Daoy (cell line): ENCODE measurements at places on chromosomes 7 and 10. TPM values are rescaled to one million over a fixed set of nuclear protein-coding genes. Genes with fewer than 3 reads are reported as not detected.

Gene NUTM2B
- 0.11 TPM in 1 of 2 replicates, not detected in the other for total RNA-seq

- peak; percentile 31 for DNase-seq
Measured at GRCh38 chr7:18993933-18994668, 123.3 kb downstream of the TWIST1 start.

Gene ARHGEF5
- total RNA-seq: 1.5 and 2.0 TPM in 2 replicates

Gene TAS2R3
- 0.17 TPM in 1 of 2 replicates, not detected in the other for total RNA-seq

Gene MBL2
- not detected in 2 replicates for total RNA-seq

- no peak for DNase-seq
Measured at GRCh38 chr7:26588511-26588910, 275.9 kb downstream of the SKAP2 start.

DNA sequence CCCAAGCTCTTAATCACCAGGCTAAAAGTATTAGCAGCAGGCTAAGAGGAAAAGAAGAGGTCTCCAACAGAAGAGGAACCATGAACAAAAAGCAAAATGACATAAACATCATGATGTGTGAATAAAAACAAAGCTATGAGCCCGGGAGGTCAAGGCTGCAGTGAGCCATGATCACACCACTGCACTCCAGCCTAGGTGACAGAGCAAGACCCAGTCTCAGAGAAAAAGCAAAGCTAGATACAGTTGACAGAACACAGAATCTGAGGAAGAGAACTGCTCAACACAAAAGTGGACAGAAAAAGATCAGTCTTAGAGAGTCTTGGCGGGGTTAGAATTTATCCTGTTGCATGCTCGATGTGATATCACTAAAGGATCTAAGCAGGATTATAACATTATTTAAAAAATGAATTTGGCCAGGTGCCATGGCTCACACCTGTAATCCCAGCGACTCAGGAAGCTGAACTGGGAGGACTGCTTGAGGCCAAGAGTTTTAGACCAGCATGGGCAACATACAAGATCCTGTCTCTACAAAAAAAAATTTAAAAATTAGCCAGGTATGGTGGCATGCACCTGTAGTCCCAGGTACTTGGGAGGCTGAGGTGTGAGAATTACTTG is 37.5 kb downstream of the NT5C2 start:
- no peak for DNase-seq

Gene SPAG6
- 0.74 TPM in 1 of 2 replicates, not detected in the other for total RNA-seq

- DNase-seq: no peak
Measured at GRCh38 chr7:148912758-148913541, 28.9 kb upstream of the EZH2 start.

Gene CNNM1
- 3.0 and 4.5 TPM in 2 replicates for total RNA-seq

Gene TMEM236
- 0.06 TPM in 1 of 2 replicates, not detected in the other for total RNA-seq

DNA sequence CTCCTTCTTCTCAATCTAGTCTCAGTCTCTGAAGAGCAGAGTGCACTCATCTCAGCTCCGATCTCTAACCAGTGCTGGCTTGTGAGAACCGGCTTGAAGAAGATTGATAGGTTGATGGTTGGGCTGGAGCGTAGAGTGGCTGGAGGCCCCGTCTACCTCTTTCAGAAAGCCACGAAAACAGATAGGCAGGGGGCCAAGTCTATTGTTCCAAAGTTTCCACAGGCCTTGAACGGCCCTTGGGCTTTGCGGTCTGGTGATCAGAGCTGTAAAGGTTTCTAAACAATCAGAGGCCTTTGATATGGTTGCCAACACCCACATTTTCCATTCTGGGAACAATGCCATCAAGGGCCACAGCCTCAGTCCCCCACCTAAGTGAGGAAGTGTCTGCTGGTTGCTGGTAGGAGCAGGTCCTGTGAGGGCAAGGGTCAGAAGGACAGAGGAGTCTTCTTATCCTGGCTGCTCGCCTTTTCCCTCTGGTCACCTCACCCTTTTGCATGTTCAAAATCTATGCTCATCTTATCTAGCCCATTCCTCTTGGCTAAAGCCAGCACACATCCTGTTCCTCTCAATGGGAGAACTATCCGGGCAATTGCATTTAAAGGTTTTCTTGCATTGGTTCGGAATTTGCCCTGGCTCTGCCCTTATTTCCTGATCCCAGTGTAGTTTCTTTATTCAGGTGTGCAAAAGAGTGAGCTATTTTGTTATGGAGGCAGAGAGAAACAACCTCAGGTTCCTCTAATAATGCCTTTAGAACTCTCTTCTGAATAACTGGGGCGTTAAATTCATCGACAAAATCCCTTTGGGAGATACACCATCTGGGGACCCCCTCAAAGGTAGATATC is 70.3 kb upstream of the KMT2E start:
- peak; percentile 97 for DNase-seq

GRCh38 chr10:878333-878759 is 53.2 kb downstream of the LARP4B start:
- DNase-seq: no peak

Gene RBP3
- total RNA-seq: not detected in 2 replicates

GRCh38 chr10:69362471-69362954 is 54.2 kb downstream of the TACR2 start:
- peak; percentile 74 for DNase-seq

- peak; percentile 95 for DNase-seq
Measured at GRCh38 chr7:80918909-80919721, at the start of gene SEMA3C. TSS of gene SEMA3C (minus strand) at chr7:80919051. CDS start at chr7:80916781, 2,270 bp downstream.

Gene CTTNBP2
- 3.6 TPM in 2 replicates for total RNA-seq

DNA sequence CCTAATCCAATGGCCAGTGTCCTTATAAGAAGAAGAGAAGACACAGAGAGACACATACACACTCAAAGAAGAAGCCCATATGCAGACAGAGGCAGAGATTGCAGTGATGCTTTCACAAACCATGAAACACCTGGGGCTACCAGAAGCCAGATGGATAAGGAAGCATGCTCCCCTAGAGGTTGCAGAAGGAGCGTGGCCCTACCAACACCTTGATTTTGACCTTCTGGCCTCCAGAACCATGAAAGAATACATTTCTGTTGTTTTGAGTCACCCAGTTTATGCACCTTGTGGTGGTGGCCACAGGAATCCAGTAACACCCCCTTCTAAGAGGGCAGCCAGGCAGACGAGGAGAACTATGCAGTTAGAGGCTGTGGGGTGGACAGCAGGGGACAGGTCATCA is 43.5 kb downstream of the AOC1 start:
- DNase-seq: no peak

Gene SPDYE6
- total RNA-seq: not detected in 2 replicates

GRCh38 chr7:924541-925231 is 29.8 kb downstream of the ADAP1 start:
- peak; percentile 53 for DNase-seq

Gene ZNF365
- total RNA-seq: 1.8 and 2.4 TPM in 2 replicates

DNA sequence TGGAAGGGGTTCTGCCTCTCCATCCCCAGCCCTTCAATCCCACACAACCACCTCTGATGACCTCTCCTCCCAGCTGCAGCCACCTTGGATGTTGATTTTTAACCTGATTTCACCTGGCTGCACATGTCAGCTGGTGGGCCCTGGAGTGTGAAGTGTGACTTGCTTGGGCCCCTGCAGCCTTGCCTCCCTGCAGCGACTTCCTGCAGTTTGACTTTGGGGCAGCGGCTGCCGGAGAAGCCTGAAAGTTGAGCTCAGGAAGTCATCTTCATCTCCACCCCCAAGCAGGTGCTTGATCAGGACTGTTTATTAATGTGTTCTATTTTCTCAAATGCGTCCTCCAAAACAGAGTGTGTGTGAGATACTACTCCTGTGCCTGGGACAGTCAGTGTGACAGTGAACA is 675.2 kb upstream of the GALNT17 start:
- DNase-seq: no peak

Gene RTKN2
- 4.7 and 8.5 TPM in 2 replicates for total RNA-seq

DNA sequence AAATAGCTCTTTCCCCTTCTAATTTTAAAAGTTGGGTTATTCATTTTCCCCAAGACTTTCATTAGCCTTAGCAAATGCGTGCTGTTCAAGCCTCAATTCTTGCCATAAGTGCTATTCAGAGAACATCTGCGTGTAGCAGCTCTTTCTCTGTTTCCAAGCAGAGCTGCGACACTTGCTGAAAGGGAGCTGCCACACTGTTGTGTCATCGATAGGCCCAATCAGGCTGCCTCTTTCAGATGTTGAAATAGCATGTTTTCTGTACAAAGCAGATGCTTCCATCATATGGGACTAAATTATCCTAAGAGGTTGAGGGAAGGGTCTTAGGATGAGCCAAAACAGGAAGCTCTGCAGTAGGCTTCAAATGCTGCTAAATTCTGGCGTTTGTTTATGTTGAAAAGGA is 220.9 kb upstream of the CDC14C start:
- DNase-seq: no peak

GRCh38 chr10:60570896-60571295 is 181.2 kb upstream of the ANK3 start:
- no peak for DNase-seq

- DNase-seq: peak; percentile 61
Measured at GRCh38 chr7:74059681-74060588, 23.7 kb upstream of the LIMK1 start.

DNA sequence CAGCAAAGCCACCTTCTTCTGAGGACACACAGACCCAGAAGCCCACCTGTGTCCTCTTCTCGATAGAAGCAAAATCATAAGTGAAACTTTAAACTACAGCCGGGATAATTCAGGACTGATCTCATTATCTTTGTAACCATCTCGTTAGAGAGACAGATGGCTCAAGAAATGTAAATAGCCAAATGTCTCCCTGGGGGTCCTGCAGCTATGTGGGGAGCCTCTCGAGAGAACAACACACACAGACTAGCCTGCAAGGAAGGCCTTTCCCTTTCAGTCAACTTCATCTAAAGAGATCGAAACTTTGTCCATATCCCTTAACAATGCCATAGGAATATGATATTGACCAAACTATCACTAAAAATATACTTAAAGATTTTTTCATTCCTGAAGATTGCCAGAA is 93.5 kb downstream of the VWC2 start:
- no peak for DNase-seq

Gene SH3PXD2A
- 3.4 and 4.1 TPM in 2 replicates for total RNA-seq

Gene AGBL3
- total RNA-seq: 1.6 and 3.3 TPM in 2 replicates

GRCh38 chr7:36153571-36154097 is 580 bp downstream of the EEPD1 start:
- no peak for DNase-seq

Gene GPR85
- total RNA-seq: 1.4 and 3.4 TPM in 2 replicates

- DNase-seq: no peak
Measured at GRCh38 chr10:111207500-111207899, 130.7 kb downstream of the ADRA2A start.

GRCh38 chr10:69360485-69361302 is 56.0 kb downstream of the TACR2 start:
- DNase-seq: peak; percentile 78

Gene ATG9B
- total RNA-seq: not detected in 2 replicates

DNA sequence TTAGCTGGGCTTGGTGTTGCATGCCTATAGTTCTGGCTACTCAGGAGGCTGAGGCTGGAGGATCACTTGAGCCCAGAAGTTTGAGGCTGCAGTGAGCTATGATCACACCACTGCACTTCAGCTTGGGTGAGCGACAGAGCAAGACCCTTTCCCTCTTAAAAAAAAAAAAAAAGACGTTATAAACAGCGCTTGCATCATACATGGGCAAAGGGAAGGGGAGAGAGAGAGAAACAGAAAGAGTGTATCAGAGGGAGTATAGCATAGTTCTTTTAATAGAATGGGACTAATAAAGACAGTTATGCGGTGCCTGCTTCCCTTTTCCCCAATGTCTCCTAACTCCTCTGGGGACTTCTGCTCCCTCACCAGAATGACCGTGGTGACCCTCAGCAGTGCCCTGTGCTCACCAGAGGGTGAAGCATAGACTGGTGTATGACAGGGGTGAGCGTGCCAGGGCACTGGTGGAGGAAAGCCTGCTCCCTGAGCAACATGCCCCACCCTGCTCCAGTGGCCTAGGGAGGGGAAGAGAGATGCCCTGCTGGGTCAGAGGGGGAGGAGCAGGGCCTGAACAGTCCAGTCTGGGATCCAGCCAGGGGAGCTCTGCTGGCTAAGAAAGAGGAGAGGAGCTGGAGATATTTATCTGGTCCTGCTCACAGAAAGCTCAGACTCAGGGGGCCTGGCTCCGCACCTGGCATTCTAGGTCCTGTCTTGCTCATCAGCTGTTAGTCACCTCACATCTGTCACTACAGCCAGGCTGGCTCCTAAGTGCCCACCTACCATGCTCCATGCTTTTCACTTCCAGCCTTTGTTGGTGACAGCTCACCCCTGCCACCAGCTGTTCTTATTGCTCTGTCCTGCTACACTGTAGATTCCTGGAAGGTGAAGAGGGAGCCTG is 2.2 kb downstream of the PDZD7 start:
- DNase-seq: no peak

DNA sequence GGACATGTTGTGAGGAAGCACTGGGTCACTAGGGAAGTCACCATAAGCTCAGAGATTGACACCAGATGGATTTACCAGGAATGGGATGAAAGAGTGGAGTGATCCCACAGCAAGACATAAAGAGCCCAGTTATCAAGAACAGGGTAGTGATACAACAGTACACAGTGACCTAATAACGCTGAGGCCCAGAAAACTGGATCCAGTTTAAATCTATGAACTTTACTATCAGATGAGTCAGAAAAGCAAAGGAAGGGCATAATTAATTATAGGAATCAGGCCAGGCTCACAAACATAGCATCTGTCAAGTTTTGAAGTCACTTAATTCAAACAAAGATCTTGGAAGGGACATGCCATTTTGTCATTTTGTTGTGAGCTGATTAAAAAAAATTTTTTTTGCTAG is 73.5 kb downstream of the LRRN3 start:
- peak; percentile 12 for DNase-seq
